ENCODE measurements at places on chromosomes 3 and 15.
A peak's percentile ranks its signal among the peaks of the same experiment; 100 is the strongest.

- no peak for DNase-seq
These were observed 19.3 kb upstream of the DNAJC19 start for GRCh38 chr3:181008796-181009195.

- peak; percentile 37 for DNase-seq
These were observed at the start of gene SEMA5B for GRCh38 chr3:123027292-123028232. TSS of gene SEMA5B (minus strand) at chr3:123027763. CDS start at chr3:122961263, 66,500 bp downstream.

GRCh38 chr3:40162616-40163015, 146.9 kb upstream of the EIF1B start:
- no peak for DNase-seq

DNA sequence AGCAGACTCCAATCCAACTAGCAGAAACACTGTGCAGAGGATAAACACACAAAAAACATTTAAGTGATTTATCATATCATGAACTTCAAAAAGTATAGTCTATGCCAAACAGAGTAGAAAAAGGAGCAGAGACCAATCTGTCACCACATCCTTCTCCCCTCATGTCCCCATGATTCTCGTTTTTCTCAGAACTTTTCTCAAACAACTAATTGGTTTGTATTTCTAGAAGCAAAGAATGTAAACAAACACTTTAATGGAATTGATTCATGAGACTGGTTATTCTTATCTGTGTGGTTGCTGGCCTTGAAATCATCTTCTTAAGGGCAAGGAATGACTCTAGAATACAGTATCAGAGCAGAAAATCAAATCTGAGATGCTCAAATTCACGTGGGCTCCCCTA, 294.2 kb upstream of the THBS1 start:
- no peak for DNase-seq

DNA sequence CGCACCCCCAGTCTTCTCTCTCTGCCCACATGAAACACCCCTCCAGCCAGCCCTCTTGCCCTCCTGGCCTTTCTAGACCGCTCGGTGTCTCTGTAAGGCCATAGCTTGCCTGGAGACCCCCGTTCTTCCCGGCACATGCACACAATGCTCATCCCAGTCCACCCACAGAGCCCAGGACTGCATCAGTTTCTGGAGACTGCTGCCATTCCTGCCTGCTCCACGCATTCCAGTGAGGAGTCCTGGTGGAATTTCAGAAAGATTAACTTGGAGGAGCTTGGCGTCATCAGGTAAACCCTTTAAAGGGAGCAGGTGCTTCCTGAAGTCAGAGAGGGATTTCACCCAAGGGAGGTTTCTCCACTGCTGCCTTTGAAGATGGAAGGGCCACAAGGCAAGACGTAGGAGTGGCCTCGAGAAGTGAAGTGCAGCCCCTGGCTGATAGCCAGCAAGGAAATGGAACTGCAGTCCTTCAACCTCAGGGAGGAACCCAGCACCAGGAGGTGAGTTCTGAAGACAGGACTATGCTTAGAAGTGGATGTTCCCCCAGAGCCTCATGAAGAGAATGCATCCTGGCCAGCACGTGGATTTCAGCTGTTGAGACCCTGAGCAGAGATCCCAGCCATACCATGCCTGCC, 19.2 kb downstream of the SLC41A3 start:
- DNase-seq = no peak

DNA sequence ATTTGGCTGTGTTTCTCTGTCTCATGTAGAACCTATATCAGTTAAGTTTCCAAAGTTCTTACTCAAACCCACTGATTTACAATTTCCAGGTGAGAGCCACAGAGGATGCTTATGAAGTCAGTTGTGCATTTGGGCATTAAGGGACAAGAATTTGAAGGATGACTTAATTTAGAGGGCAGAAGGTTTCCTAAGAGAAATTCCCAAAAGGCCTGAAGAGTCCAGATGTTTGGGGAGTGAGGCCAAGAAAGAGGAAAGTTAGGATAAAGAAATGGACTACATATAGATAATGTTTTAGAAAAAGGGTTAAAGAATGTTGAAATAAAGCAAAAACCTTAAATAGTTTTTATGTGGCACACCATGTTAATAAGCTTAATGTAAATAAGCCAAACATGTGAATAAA, 338.7 kb upstream of the GRM7 start:
- no peak for DNase-seq

- DNase-seq = no peak
These were observed 21.7 kb downstream of the SH3BP5 start for GRCh38 chr3:15310491-15311370.

- no peak for DNase-seq
These were observed 25.7 kb upstream of the APH1B start for GRCh38 chr15:63251701-63252100.

DNA sequence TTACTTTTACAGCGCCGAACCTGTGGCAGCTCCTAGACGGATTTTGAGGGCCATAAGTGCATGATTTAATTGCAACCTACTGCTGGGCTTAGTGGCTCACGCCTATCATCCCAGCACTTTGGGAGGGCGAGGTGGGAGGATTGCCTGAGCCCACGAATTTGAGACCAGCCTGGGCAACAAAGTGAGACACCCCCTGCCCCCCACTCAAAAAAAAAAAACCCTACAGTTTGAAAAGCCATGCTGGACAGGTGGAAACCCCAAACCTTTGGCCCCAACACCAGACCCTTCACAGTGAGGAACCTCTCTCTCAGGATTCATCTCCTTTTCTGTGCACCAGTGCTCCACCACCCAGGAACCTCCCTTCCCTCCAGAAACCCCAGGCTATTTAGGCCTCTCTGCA, 1.1 kb upstream of the CDC25A start:
- DNase-seq = no peak

GRCh38 chr3:183046883-183047282, 52.4 kb downstream of the MCCC1 start:
- no peak for DNase-seq
